ENCODE measurements at places on chromosomes 6 and 20.

DNA sequence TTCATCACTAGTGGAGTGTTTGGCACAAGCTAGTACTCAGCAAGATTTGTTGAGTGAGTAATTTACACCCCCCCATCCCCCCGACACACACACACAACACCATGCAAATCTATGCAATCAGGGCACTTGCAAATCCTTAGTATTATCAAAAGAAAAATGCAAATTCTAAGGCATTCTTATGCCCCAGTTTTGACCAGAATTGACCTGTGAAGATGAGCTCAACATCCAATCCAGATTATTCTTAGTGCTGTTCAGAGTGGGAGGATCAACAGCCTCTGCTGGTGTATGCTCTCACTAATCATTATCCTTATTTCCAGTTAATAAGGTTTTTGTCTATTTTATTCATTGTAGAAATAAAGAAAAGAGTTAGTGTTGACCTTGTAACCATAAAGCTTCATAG lies 185.4 kb downstream of the PLCB1 start:
- DNase-seq = no peak

DNA sequence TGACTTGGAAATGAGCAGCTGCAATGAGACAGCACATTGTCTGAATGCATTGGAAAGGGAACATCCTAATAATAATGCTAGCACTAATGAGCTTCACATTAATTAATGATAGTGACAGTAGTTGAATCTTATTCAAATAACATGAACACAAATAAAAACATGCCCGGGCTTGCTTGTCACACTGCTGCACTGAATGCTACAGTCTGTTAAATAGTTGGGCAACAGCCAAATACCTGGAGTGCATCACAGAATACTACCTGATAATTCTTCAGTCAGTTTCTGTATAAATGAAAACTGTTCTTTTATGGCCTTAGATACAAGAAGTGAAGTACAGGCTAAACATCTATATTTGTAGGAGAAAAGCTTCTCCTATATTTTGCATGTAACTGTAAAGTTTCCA lies 458.7 kb downstream of the RNF144B start:
- no peak for DNase-seq

- no peak for DNase-seq
These were observed 235.8 kb downstream of the PHACTR1 start for GRCh38 chr6:12952318-12952717.

DNA sequence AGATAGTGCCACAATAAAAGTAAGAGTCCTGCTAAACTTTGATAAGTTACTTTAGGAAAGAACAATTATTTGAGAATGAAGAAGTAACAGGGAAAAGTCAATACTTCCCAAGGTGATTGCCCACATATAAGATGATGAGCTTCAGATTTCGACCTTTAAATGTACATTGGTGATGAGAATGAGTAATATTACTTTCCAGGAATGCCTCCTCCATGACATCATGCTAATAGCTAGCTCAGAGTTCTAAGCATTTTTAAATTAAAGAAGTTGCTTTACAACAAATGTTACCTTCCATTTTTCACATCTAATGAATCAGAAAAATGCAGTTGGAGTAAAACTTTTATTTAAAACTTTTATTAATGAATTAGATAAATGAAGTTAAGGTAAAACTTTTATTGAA lies 22.5 kb upstream of the OPN5 start:
- DNase-seq = no peak

DNA sequence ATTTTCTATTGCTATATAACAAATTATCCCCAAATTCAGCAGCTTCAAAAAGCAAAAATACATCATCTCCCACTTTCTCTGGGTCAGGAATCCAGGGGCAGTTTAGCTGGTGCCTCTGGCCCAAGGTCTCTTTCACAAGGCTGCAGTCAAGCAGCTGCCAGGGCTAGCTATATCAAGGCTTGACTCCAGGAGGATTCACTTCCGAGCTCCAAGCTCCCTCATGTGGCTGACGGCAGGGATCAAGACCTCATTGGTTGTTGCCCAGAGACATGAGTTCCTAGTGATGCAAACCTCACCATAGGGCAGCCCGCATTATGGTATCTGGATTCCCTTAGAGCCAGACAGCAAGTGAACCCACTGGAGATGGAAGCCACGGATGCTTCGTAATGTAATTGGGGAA lies 1.3 kb upstream of the VNN1 start:
- peak; percentile 7 for DNase-seq

DNA sequence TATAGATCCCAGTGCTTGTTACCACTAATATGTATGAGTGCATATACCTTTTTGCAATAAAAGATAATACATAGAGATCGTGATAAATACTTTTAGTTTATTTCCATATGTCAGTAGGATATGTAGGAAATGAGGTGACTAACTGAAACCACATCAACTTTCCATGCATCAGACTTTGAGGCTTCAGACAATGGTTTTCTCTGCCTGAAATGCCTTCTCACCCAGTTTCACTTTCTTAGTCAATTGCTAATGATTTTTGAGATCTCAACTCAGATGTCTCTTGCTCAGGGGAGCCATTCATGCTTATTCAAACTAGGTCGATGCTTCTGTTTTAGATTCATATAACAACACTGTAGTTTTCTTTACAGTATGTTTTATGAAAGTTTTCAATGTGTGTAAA lies 626.6 kb upstream of the ADGRB3 start:
- no peak for DNase-seq

GRCh38 chr6:4316867-4317400 lies 181.6 kb upstream of the ECI2 start:
- no peak for DNase-seq

All from RPMI8226 (cell line).